SK-N-MC (cell line): ENCODE measurements at places on chromosomes 3 and 15.

GRCh38 chr3:67882981-67883380, 228.6 kb upstream of the SUCLG2 start:
- DNase-seq: no peak

GRCh38 chr15:73584699-73585420, 48.3 kb downstream of the NPTN start:
- DNase-seq: no peak

DNA sequence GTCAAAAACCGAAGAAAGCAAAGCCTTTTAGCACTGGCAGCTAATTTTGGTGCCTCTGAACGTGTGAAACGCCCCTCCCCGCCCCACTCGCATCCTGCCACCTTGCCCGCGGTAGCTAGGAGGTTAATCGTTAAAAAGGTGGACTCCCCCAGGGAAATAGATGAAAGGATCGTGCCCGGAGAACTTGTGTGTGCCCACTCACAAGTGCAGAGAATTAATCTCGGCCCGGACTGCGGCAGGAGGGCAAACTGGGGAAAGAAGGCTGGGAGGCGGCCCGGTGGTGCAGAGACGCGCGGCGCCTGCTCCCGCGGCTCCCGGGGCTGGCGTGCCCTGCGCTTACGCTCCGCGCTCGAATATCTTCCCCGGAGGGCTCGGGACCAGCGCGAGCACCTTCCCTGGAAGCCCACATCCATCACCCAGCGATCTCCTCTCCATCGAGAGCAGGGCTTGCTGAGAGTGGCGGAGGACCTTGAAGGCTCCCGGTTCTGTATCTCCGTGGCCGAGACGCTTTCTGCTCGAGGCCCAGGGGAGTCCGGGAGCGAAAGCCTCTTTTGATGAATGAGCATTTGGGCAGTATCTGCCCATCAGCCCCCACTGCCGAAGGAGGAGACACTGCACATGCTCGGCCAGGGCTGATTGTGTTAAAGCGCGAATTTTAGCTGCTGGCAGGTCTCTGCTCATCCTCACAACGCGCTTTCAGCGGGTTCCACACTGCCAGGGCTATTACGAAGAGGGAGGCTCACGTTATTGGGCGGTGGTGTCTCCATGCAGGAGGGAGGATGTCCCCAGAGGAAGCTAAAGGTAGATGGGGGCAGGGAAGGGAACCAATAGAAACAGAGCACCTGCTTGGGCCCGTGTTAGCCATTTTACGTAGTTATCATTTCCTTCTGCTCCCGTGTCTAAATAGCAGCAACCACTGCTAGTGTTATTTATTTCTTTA, 1.3 kb upstream of the SPTSSB start:
- no peak for DNase-seq

- DNase-seq: no peak
Measured at GRCh38 chr3:167288737-167289136, 91.4 kb downstream of the ZBBX start.

GRCh38 chr3:9339761-9340471, 22.9 kb upstream of the THUMPD3 start:
- no peak for DNase-seq

DNA sequence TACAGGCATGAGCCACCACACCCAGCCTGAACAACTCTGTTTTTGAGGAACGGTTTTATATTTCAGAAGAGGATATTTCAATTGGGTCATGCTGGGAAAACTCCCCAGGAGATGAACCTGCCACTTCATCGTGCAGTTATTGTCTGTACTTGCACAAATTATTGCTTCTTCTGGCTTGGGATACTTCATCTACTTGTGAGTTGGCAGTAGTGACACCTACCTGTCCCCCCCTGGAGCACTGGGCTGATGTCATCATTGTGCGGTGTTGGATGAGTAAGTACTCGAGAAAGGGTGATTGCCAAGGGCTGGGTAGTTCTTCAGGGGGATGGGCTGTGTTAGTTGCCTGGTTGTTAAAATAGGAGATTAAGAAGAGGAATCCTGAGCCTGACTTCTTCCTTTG, 85.1 kb upstream of the SAMMSON start:
- no peak for DNase-seq

GRCh38 chr3:157329551-157329950, 107.1 kb upstream of the PTX3 start:
- DNase-seq: no peak

DNA sequence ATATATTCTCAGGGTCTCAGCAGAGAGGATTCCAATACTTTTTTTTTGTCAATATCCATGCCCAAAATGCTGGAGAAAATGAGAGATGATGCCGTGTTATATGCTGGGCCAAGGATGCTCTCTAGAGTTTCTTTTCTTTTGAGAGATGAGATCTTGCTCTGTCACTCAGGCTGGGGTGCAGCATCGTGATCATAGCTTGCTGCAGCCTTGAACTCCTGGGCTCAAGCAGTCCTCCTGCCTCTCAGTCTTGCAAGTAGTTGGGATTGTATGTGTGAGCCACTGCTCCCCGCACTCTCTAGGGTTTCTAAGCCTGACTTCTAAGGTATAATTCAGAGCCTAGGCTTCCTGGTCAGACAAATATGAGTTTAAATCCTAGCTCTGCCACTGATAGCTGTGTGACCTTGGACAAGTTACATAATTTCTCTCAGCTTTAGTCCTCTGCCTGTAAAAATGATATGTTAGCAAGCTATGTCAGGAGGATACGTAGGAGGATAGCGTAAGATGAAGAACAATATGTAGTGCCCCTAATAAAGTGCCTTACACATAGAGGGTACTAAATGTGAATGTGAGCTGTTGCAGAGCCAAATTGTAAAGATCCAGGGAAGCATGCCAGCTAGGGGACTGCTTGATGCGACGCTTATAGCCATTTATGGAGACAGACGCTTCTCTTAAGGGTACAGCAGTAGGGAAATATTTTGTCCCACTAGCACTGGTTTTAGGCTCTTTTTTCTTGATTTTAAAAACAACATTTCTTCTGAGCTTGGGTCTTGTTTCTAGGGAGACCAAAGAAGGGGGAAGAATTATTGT, 7.4 kb downstream of the STARD9 start:
- DNase-seq: no peak

GRCh38 chr3:47646362-47646761, 67.7 kb upstream of the CSPG5 start:
- DNase-seq: peak; percentile 52

GRCh38 chr3:123371426-123371825, 77.5 kb downstream of the ADCY5 start:
- DNase-seq: no peak
